ENCODE measurements at places on chromosomes 13 and 19. TPM values are rescaled to one million over a fixed set of nuclear protein-coding genes. Genes with fewer than 3 reads are reported as not detected.

DNA sequence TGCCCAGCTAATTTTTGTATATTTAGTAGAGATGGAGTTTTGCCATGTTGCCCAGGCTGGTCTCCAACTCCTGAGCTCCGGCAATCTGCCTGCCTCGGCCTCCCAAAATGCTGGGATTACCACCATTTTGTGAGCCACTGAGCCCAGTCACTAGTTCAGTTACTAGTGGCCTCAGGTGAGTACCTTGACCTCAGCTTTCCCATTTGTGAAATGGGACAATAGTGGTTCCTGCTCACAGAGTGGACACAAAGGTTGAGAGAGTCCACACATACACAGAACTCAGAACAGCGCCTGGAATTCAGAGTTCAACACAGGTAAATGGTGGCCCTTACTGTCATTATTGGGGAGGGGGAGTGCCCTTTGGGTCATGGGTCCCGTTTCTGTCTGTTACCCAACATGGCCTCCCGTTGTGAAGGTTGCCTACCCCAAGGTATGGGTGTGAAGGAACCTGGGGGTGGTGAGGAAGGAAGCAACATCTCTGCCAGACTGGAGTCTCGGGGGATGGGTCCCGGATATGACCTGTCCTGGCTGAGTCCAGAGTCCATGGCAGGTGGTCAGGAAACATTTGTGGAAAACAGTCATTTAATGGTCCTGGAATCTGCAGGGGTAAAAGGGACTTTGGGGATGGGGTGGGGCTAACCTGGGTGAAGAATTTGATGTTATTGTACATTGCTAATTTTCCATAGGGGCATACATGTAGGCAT, 11.7 kb upstream of the IRGC start:
- no peaks in the 10 kb centered on the region for H3K36me3 ChIP-seq
- no peak for DNase-seq
- no peak overlapping the region for H3K27ac ChIP-seq
- H3K4me3 ChIP-seq: no peak overlapping the region
- peaks cover 23% of the 10 kb centered on the region for H3K4me1 ChIP-seq

DNA sequence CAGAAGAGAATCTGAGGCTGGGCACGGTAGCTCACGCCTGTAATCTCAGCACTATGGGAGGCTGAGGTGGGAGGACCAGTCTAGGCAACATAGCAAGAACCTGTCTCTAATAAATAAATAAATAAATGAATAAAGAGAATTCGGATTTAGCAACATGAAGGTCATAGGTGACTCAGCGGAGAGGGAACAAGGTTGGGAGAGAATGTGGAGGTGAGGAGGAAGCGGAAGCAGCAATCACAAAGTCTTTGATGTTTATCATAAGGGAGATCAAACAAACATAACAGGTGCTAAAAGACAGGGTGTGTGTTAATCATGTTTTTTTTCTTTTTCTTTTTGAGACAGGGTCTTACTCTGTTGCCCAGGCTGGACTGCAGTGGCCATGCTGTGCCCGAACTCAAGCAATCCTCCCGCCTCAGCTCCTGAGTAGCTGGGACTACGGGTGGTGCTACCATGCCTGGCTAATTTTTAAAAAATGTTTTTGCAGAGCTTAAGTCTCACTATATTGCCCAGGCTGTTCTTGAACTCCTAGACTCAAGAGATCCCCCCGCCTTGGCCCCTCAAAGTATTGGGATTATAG, 16.3 kb downstream of the PBX4 start:
- H3K36me3 ChIP-seq: no peaks in the 10 kb centered on the region
- peak; percentile 32 for DNase-seq
- peak overlapping the region; percentile 49 for H3K27ac ChIP-seq
- H3K27me3 ChIP-seq: no peaks in the 10 kb centered on the region
- peaks cover 21% of the 10 kb centered on the region for H3K4me1 ChIP-seq
- no peak overlapping the region for H3K4me3 ChIP-seq

DNA sequence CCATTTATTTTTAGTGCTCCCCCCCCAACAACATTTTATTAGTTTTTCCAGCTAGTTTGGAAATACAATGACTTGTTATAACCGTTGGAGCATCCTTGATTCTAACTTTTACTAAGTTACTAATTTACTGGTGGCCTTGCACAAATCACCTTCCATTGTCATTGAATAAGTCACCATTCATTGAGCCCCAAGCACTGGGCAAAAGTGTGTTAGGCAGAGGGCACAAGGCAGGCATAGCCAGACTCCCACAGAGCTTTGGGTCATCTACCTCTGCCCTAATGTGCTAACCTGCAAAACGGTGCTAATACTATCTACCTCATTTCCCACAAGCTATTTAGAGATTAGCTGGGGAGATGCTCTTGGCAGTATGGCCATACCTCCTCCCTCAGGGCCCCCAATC, 86.8 kb upstream of the RNF113B start:
- H3K4me1 ChIP-seq: no peaks in the 10 kb centered on the region
- DNase-seq: no peak
- H3K4me3 ChIP-seq: no peak overlapping the region
- no peak overlapping the region for H3K27ac ChIP-seq

- H3K4me3 ChIP-seq: no peak overlapping the region
- H3K27me3 ChIP-seq: peaks cover 10% of the 10 kb centered on the region
- no peaks in the 10 kb centered on the region for H3K36me3 ChIP-seq
- no peak for DNase-seq
- H3K27ac ChIP-seq: no peak overlapping the region
Observed at GRCh38 chr13:114149774-114150740, 17.6 kb upstream of the RASA3 start.

GRCh38 chr19:54252845-54253244, 4.2 kb downstream of the LILRB5 start:
- H3K36me3 ChIP-seq: no peaks in the 10 kb centered on the region
- no peak overlapping the region for H3K4me3 ChIP-seq
- H3K4me1 ChIP-seq: no peaks in the 10 kb centered on the region
- no peak for DNase-seq

DNA sequence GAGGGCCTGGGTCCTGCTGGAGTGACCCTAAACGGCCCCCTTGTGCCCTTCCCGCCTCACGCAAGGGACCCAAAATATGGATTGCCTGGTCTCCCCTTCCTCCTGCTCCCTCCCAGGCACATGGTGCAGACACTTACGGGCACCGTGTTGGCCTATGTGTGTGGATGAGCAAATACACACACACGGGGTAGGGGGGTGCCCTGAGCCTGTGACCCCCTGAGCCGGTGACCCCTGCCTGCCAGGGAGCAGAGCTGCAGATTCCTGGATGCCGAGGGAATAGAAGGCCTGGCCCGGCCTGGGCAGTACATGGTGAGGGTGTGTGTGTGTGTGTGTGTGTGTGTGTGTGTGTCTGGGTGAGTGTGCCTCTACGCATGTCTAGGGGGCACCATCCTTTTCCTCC, 33.3 kb downstream of the CEBPA start:
- peaks cover 3% of the 10 kb centered on the region for H3K4me1 ChIP-seq
- H3K4me3 ChIP-seq: no peak overlapping the region
- no peaks in the 10 kb centered on the region for H3K27me3 ChIP-seq
- H3K36me3 ChIP-seq: no peaks in the 10 kb centered on the region
- no peak overlapping the region for H3K27ac ChIP-seq
- DNase-seq: no peak

NDUFA13 gene
- 354 TPM for total RNA-seq

DNA sequence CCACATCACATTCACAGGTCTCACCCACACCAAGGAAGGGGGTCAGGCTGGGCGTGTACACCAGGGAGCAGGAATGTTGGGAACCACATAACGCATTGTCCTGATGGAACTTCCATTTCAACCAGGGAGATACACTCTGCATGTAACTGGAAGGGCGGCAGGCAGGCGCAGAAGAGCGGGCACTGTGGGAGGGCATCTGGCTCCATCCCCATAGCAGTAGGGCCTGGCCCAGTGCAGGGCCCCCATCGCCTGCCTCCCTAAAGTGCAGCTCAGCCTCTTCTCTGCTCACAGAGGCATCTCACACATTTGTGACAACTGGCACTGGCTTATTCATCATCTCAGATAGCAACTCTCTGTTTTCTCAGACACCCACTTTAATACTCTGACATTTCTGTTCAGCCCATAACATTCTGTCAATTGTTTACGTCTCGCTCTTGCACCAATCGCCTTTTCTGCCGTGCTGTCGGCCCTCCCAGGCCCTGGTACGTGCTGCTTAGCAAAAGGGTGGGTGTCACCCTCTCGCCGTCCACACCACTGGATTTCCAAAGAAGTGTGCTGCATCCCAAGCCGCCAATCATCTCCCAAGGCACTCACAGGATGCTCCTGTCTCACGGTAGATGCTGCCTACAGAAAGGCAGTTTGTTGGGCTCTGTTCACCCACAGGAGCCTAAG, 353.3 kb upstream of the ZNF507 start:
- DNase-seq: no peak
- H3K36me3 ChIP-seq: peaks cover 6% of the 10 kb centered on the region
- no peak overlapping the region for H3K27ac ChIP-seq
- H3K27me3 ChIP-seq: no peaks in the 10 kb centered on the region
- no peaks in the 10 kb centered on the region for H3K4me1 ChIP-seq
- no peak overlapping the region for H3K4me3 ChIP-seq

RFPL4AL1 gene
- total RNA-seq: not detected

PLIN5 gene
- not detected for total RNA-seq

DNA sequence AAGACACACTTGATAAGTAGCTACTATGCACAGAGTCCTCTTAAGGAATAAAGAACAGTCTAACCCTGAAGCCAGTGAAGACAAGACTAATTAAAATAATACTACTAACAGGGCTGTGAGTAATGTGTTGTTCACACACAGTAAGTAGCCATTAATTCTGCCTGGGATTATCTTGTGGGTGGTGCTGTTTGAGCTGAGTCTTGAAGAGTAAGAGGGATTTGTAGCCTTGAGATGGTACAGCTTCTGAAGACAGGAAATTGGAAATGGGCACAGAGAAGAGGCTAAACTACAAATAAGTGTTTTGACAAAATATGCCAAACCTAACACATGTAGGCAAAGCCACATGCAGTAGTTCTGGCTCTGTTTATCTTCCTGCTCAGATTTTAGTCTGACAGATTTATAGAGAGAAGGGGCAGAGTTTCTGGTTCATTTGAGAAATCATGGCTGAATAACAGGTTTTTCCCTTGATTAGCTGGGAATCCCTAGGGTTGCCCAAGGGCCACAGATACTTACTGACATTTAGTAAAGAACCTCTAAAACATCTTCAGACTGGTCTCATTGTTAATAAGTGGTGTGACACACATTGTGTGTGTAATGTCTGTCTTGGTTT, 38.0 kb downstream of the ITGBL1 start:
- no peak overlapping the region for H3K4me3 ChIP-seq
- no peak overlapping the region for H3K27ac ChIP-seq
- peaks cover 7% of the 10 kb centered on the region for H3K4me1 ChIP-seq
- H3K36me3 ChIP-seq: no peaks in the 10 kb centered on the region
- DNase-seq: no peak
- H3K27me3 ChIP-seq: no peaks in the 10 kb centered on the region

- H3K27ac ChIP-seq: no peak overlapping the region
- DNase-seq: peak; percentile 81
- peaks cover 94% of the 10 kb centered on the region for H3K36me3 ChIP-seq
- H3K4me1 ChIP-seq: peaks cover 7% of the 10 kb centered on the region
- no peak overlapping the region for H3K4me3 ChIP-seq
- no peaks in the 10 kb centered on the region for H3K27me3 ChIP-seq
Observed at GRCh38 chr19:47363758-47364531, 14.8 kb downstream of the DHX34 start.

DNA sequence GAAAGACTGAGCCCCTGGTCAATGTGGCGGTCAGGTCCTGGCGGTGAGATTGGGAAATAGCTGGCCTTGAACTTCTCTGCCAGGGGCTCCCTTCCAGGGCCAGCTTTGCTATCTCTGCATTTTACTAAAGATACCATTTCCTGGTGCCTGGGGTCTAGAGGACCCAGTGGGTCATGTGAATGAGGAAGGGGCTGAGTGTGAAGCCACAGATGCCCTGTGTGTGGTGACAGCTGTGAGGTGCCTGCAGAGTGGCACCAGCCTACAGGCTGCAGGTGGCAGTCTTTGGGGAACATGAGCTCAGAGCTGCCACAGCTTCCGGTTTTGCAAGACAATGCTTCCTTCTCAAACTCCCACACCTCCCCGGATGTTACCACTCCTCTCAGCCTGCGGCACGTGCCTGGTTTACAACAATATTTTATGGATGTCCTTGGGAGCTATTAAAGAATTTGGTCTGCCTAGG, 5.2 kb upstream of the MLNR start:
- H3K36me3 ChIP-seq: peaks cover 28% of the 10 kb centered on the region
- H3K27me3 ChIP-seq: no peaks in the 10 kb centered on the region
- H3K27ac ChIP-seq: no peak overlapping the region

- no peak overlapping the region for H3K27ac ChIP-seq
- DNase-seq: no peak
- no peak overlapping the region for H3K4me3 ChIP-seq
- peaks cover 15% of the 10 kb centered on the region for H3K4me1 ChIP-seq
- H3K36me3 ChIP-seq: no peaks in the 10 kb centered on the region
Observed at GRCh38 chr13:87131611-87132010, 539.6 kb upstream of the SLITRK5 start.

ZNF121 gene
- 63.9 TPM for total RNA-seq

LILRB5 gene
- total RNA-seq: not detected

KCTD15 gene
- 53.7 TPM for total RNA-seq

IZUMO2 gene
- total RNA-seq: not detected

GRCh38 chr13:107244241-107244640, 676.3 kb upstream of the ARGLU1 start:
- no peak overlapping the region for H3K27ac ChIP-seq
- DNase-seq: no peak
- no peaks in the 10 kb centered on the region for H3K27me3 ChIP-seq
- no peaks in the 10 kb centered on the region for H3K36me3 ChIP-seq
- no peaks in the 10 kb centered on the region for H3K4me1 ChIP-seq

DNA sequence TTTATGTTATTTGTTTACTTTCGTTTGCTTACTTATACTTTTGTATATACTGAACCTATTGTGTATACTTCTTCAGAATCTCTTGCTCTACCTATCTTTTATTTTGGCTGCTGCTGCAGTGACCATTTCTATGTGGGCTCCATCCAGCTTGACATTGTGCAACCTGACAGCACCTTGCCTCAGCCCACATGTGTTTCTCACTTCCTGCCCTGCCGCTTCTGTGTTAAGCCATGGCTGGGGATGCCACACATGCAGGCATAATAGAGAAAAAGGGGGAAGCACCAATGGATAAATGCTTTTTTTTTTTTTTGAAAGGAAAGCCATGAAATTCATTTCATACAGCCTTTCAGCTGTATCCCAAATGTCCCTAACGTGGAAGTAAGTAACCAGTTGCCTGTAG, 147.6 kb downstream of the RBM26 start:
- no peaks in the 10 kb centered on the region for H3K27me3 ChIP-seq
- H3K36me3 ChIP-seq: no peaks in the 10 kb centered on the region
- peak; percentile 20 for DNase-seq
- H3K27ac ChIP-seq: no peak overlapping the region

LRRC4B gene
- not detected for total RNA-seq

- H3K4me1 ChIP-seq: peaks cover 10% of the 10 kb centered on the region
- no peak for DNase-seq
- no peaks in the 10 kb centered on the region for H3K36me3 ChIP-seq
- no peak overlapping the region for H3K27ac ChIP-seq
Observed at GRCh38 chr19:54040003-54040402, 23.7 kb downstream of the VSTM1 start.

C19orf73 gene
- total RNA-seq: 3.2 TPM

SMIM17 gene
- total RNA-seq: not detected

DNA sequence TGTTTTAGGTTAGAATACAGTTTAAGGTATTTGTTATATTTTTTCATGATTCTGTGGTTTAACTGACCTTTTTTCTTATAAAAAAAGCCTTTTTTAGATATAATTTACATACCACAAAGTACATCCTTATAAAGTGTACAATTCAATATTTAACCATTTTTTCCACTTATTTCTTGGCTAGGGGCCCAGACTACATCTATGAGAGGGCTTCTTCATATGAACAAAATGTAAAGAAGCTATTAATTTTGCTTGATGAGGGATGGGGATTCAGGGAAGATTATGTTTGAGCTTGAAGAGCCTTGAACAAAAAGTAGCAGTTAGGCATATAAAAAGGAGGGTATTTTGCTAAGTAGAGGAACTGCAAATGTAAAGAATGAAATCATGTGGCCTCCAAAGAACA, 2.2 kb downstream of the CCDC122 start:
- H3K4me1 ChIP-seq: peaks cover 23% of the 10 kb centered on the region
- peak overlapping the region; percentile 93 for H3K4me3 ChIP-seq
- DNase-seq: no peak
